Activated CD4-positive, CD25-positive, alpha-beta regulatory T cell treated with anti-CD3 and anti-CD28 coated beads, Interleukin-2, amount 50 U/mL, for 16 hours (primary cell): ENCODE measurements at places on chromosomes 3 and 15.

DNA sequence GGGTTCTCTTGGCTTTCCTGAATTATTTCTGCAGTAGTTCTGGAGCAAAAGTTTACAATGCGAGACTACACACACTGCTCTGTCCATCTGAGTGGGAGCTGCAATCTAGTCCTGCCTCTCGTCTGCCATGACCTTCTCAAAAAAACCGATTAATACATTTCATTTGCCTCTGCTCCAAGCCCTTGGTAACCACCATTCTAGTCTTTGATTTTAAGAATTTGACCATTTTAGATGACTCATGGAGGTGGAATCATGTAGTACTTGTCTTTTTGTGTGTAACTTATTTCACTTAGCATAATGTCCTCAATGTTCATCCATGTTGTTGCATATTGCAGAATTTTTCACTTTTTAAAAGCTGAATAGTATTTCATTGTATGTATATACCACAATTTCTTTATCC, 356.9 kb downstream of the SV2B start:
- DNase-seq = no peak

DNA sequence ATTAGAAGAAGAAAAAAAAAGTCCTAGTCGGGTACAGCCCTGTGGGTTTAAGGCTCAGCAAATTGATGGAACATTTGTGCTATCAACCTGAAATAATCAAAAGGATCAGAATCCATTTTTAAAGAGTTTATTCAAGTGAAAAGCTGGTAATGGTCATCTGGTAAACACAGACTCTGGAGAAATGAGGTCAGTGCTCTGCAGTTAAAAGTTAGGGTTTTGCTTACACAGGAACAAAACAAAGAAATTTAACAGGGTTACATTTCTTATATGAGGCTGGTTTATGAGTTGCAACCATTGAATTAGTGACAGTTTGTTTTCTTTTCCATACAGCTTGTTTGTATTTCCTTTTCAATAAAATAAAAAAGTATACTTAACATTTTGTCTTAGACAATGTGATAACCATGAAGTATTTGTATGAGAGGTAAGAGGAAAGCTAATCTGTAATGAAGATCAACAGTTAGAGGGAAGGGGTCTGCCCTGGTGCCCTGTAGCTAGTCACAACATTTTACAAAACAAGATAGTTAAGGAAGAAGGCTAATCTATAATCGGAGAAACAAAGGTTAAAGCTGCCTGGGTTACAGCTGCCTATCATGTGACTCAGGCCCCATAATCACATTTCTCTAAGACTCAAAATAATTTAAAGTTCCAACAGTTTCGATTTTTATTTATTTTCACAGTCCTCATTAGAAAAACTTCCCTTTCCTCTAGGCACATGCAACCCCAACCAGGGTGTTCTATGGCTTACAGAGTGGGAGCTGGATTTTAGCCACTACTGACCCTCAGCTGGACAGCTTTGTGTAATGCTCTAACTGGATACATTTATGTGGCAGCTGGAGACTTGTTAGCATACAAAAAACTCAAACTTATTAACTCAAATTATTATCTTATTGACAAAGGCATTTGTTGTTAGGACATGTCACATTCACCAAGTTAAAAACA, 98.1 kb upstream of the ACP3 start:
- no peak for DNase-seq

DNA sequence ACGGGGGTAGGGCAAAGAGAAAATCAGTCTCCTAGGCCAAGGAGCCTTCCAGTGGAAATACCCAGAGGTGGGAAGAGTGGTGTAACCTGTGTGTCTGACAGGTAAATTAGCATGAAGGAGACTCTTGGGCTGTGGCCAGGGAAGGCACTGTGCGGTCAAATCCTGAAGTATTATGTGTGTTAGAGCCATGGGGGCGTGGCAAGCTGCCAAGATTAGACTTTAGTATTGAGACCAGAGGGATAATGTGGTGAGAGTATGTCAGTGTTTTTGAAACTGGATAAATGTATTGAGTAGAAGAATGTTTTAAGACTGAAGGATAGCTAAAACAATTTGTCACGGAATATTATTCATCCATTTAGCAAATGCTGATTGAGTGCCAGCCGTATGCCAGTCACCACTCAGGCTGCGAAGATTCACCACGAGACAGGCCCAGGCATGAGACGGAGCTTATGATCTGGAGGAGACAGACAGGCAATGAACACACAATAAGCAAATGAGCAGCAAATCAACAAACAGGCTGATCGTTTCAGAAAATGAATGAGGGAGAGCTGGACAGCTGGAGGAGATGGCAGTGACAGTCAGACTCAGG, 445.9 kb downstream of the MCTP2 start:
- no peak for DNase-seq

DNA sequence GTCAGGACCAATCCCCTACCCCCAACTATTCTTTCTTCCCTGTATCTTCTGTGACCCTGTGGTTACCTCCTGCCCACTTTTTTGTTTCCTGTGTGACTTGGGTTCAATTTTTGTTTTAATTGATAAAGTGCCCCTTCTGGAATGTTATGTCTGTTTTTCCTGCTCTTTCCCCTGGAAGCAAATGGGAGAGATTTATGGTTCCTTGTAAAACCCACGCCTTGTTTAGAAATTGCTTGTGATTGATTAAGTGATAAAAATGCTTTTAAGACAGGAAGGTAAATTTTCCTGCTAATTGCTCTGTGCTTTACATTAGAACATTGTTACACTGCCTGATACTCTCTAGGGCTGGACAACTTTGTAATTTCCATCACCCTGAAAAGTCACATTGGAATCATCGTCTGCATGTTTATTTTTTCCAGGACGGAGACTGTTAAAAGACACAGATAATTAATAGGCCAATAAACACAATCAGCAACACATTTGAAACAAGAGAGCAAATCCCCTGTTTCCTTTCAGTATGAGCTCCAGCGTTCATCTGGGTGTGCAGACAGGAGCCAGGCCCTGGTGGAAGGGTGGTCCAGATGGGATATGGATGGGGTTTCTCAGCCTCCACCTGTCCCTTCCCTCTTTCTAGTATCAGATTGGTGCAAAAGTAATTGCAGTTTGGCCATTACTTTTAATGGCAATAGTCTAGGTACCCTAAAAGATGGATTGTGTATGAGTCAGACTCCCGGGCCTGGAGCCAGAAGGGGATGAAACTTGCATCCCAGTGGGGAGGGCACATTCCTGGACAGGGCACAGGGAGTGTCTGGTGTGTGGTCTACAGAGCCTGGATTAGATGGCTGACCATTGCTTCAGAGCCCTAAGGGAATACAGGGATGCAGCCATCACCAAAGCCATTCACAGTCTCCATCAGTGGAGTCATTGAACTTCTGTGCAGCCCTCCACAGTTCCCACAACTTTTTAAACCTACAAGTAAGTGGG, 58.1 kb upstream of the AGBL1 start:
- DNase-seq = no peak

- DNase-seq = no peak
These were observed 549.5 kb downstream of the DIPK2A start for GRCh38 chr3:144521131-144521530.

DNA sequence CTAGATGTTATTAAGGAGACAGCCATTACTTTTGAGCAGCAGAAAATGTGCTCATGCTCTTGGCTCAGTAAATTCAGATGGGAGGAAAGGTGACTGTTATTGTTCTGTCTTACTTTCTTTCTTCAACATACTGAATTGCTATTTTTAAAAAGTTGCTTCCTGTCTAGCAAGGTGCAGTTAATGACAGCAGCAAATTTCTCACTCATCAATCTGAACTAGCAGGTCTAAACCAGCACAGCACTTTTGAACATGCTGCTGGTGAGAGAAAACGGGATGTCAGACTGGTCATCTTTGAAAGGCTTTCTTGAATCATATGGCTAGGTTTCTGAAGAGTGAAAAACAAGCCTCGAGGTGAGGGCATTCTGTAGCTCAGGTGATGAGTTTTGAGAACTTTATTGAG, 384.7 kb downstream of the MFSD1 start:
- no peak for DNase-seq
